ENCODE measurements at places on chromosomes 12 and 14.

- DNase-seq: peak; percentile 7
These were observed 1.6 kb downstream of the SLC16A7 start for GRCh38 chr12:59597385-59597781.

DNA sequence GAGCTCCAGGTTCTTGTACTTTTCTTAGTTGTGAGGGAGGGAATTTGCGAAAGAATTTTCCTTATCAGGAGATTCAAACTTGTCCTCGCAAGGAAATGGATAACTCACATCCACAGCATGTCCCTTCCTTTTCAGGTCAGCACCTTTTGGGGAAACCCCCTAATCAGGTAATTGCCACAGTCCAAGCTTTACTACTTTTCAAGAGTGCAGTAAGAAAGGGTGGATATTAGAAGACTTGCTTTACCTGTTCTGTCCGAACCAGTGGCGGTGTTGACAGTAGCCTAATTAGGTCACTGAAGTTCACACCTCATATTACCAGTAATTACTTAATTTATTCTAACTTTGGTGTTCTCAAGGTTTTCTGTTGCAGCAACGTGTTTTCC lies 6.7 kb upstream of the C12orf50 start:
- no peak for DNase-seq

DNA sequence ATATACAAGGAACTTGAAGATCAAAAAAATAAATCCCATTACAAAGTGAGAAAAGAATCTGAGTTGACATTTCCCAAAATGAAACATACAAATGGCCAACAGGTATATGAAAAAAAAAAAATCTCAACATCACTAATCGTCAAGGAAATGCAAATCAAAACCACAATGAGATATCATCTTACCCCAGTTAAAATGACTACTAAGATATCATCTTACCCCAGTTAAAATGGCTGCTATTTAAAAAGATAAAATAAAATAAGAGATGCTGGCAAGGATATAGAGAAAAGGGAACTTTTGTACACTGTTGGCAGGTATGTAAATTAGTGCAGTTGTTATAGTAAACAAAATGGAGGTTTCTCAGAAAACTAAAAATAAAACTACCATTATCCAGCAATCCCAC lies 44.4 kb downstream of the PLEKHG7 start:
- DNase-seq: no peak

DNA sequence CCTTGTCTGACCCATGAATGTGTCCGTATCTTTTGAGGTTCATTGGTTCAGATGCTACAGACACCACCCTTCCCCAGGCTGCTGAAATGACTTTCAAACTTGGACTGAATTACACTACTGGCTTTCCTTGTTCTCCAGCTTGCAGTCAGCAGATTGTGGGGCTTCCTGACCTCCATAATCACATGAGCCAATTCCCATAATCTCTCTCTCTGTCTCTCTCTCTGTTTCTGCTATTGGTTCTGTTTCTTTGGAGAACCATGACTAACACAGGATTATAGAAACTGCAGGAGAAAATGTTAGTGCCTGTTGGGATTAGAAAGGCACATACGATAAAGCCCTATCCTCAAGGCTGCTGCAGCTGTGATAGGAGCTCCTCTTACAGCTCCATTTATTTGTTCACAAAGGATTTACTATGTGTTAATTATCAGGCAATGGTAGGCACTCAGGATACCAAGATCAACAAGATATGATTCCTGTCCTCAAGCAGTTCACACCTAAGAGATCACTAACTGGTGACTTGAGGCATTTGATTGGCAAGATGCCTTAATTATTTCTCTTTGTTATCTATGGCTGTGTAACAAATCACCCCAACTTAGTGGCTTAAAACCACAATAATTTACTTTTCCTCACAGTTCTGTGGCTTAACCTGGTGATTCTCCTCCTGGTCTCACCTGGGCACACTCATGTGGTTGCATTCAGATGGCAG lies 10.2 kb upstream of the NYNRIN start:
- no peak for DNase-seq

DNA sequence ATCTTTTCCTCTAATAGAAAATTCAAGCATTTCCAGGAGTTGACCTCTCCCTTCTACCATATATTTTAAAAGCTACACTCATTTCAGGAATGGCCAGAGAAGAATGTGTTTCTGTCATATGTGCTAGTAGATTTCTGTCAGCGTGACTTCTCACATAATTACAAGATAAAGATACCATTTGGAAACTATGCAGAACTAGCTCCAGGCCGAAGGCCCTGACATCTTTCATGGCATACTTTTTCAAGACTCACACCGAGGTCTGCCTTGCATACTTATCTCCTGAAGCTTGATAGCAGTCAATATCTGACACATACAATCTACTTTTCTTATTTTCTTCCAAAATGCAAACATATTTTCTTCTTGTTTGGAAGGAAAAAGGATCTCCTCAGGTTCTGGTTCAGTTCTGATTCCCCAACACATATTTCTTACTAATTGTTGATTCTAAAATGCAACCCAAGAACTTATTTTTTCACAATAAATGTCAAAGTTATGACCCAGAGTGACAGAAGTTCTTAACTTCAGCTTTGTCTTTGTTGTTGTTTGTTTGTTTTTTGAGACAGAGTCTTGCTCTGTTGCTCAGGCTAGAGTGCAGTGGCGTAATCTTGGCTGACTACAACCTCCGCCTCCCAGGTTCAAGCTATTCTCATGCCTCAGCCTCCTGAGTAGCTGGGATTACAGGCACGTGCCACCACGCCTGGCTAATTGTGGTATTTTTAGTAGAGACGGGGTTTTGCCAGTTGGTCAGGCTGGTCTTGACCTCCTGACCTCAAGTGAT lies 99.5 kb downstream of the NTN4 start:
- DNase-seq: no peak

DNA sequence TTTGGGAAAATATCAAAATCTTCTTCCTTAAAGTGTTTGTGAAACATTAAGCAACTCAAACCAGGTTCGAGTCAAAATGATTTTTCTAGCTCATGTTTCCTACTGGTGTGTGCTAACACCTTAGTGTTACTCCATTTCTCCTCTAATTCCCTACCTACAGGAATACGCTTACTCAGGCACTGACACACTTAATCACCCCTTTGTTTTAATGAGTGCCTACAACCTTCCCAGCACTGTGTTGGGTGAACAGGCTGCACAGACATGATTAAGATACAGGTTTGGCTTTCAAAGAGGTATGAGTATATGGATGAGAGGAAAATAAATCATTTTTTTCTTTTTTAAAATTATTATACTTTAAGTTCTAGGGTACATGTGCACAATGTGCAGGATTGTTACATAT lies 15.6 kb upstream of the PZP start:
- no peak for DNase-seq

- no peak for DNase-seq
These were observed 886.0 kb upstream of the FBXO33 start for GRCh38 chr14:40318211-40318719.

All from CD4-positive, alpha-beta T cell (primary cell).